ENCODE measurements at places on chromosomes 13 and 19.

GRCh38 chr19:3443840-3444694 lies 36.3 kb downstream of the SMIM24 start:
- DNase-seq, result no peak

DNA sequence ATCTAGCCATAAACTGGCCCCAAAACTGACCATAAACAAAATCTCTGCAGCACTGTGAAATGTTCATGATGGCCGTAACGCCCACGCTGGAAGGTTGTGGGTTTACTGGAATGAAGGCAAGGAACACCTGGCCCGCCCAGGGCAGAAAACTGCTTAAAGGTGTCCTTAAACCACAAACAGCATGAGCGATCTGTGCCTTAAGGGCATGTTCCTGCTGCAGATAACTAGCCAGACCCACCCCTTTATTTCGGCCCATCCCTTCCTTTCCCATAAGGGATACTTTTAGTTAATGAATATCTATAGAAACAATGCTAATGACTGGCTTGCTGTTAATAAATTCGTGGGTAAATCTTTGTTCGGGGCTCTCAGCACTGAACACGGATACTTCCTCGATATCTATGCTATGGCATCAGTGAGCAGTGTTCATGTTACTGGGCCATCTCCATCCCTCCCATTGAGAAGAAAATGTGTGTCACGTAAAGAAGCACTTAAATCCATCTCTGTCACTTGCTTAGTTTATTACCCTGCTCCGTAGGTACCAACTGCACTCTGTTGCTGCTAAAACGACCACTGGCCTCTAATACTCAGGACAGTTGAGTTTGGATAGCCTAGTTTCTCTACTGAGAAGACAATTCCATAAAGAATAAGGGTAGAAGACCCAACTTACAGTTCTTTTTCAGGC lies 5.3 kb downstream of the ATP7B start:
- DNase-seq, result no peak

DNA sequence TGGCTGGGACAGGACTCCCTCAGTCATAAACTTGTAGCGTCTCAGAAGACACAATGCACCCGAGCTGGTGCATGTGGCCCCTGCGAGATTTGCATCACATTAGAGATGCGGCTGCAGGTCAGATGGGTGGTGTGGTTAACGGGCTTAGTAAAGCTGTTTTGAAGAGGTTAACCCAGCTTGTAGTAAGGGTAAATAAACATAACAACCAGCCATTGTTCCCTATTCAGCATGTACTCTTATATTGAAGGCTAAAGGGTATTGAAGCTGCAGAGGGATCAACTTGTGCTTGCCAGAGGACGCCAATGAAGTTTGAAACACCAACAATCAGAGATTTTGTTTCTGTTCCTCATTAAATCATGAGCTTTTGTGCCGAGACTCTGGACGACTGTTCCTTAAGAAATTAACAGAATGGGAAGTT lies 79.4 kb downstream of the ZIC5 start:
- DNase-seq, result no peak

- no peak for DNase-seq
These were observed 23.4 kb downstream of the TMEM255B start for GRCh38 chr13:113782472-113782871.

GRCh38 chr13:65985612-65986011 lies 1244.5 kb downstream of the PCDH9 start:
- DNase-seq, result no peak

GRCh38 chr19:307111-307531 lies 15.9 kb upstream of the PLPP2 start:
- DNase-seq, result no peak

DNA sequence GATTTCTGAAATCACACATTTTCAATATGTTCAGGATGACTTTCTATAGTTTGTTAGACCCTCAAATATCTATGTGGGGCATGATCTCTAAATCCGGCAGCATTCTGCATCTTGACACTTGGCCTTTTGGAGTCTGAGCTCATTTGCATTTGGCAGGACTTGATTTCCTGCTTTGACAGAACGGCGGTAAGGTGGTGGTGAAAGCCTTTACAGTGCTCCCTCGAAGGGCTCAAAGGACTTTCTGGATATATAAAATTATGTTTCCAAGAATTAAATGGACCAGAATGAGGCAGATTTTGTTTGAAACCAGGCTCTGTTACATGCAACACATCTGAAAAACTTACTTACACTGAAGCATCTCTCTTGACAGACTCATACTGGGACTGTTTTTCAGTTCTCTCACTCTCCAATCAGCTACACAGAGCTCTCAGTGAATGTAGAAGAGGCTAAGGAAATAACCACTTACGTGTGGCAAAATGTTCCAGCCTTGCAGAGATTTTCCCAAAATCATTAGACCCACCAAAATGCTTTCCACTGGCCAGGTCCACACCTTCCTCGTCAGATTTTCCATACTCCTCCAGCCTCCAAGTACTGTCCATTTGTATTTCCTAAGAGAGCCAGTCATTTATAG lies 207.2 kb downstream of the SPRY2 start:
- DNase-seq, result no peak

DNA sequence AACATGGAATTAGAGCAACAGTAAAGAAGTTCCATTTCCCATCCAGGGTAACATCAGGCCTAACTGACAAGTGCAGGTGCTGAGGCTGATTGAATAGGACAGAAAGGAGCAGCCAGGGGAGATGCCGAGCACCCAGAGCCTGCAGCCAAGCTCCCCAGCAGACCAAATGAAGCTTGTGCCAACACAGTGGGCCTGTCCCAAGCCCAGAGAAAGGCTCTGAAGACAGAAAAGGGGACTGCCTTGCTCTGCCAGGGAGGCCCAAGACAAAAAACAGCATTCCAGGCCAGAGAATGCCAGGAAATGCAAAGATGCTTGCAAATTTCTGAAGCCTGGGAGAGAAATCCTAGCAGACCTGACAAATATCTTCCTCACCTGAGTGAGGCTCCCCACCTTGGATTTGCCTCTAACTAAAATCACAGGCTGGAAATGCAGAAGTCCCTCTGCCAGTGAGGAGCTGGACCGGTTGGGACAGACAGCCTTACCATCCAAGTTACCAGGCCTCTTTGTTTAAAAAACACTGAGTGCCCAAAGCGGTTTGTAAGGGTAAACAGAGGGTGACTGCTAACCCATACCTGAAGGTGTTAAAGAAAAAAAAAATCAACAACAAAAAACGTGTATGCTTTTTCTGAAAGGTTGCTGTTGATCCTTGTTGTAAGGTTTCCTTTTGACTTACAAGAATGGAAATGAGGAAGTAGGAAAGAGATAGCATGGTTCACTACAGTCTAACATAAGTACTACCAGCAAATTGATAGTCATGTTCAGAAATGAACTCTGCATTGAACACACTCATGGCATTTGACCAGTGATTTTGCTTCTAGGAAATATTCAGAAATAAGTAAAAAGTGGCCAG lies 11.8 kb upstream of the HMGB1 start:
- DNase-seq, result peak; percentile 54

DNA sequence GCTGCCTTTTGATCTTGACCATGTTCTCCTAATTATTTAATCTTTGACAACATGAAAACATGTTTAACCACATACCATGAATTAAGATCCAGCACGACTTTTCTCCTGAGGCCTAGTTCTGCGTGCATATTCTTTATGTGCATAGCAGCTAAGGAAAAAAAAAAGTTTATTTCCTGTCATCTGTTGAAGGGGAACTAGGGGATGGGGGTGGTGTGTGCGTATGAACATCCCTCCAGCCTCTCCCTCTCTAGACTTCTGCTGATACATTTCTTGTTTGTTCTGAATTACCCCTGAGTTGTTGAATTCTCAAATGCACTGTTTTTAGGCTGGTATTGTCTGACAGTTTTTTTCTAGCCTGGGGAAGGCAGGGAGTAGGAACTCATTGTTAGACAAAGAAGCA lies 543.3 kb downstream of the FGF9 start:
- no peak for DNase-seq
